Adrenal gland (tissue), 19 donors: ENCODE measurements at places on chromosomes 2 and 18.

GRCh38 chr2:98601532-98602132 lies 6.7 kb downstream of the COA5 start:
- peaks cover 2% of the 10 kb centered on the region for H3K4me1 ChIP-seq
- no peaks in the 10 kb centered on the region for H3K27me3 ChIP-seq
- peaks cover 46% of the 10 kb centered on the region for H3K36me3 ChIP-seq
- H3K27ac ChIP-seq: no peak overlapping the region
- DNase-seq: no peak

DNA sequence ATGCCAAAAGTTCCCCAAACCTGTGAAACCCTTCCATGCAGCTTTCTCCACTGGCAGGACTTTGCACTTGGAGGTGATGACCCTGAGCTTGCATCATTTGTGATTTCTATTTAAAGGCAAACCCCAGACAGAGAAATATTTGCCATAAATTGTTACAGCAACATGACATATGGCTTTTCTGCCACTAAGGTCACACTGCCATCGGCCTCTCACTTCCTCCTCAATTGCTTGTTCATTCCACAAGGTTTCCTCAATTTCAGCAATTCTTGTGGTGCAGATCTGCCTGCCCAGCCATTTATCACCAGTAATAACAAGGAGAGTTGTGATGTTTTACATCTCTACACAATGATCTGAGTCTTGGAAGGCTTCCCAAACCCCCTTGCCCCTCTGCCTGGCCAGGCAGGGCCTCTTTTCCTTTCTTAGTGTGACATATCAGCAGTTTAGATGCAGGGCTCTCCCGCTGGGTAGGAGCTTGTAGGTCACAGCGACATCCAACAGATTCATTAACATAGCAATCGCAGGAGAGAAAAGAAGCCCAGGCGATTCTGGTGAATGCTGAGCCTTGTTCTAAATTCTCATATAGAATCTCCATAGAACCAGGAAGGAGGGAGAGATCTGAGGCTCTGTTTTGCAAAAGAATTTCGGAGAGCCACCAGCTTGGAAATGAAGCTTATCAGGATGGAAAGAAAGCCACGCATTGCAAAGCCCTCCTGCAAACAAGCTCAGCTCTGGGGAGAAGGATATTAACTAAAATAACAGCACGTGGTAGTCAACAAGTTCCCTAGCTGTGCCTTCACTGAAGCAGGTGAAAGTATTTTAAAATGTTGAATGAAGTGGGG lies 46.7 kb upstream of the ITGA6 start:
- no peak overlapping the region for H3K4me3 ChIP-seq
- H3K4me1 ChIP-seq: no peaks in the 10 kb centered on the region
- peak; percentile 10 for DNase-seq
- no peaks in the 10 kb centered on the region for H3K27me3 ChIP-seq
- no peaks in the 10 kb centered on the region for H3K36me3 ChIP-seq

DNA sequence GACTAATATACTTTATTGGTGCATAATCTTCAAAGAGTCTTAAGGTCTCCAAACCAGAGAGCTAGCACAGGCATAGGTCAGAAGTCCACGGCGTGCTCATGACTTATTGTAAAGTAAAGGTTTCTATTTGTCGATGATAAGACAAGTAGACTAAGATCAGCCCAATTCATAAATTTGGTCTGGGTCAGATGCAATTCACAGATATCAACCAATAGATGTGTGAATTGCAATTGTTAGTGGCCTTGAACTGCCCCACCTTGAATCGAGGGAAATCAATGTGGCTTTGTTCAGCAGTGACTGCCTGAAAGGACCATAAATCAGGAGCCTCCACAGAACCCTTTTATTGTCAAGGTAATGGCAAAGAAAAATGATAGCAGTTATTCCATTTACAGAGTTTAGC lies 39.1 kb upstream of the CPS1 start:
- no peaks in the 10 kb centered on the region for H3K27me3 ChIP-seq
- no peak overlapping the region for H3K27ac ChIP-seq
- DNase-seq: no peak

DNA sequence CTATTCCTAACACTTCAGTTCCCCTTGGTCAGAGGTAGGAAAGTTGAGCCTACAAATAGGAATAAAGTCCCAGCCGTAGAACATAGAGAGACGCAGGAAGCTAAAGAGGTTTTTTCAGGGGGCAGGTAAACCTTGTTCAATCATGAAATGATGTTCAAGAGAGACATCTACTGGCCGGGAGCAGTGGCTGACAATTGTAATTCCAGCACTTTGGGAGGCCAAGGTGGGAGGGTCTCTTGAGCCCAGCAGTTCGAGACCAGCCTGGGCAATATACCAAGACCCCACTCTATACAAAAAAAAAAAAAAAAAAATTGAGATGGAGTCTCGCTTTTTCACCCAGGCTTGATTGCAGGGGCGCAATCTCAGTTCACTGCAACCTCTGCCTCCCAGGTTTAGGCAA lies 66.7 kb upstream of the DNAJC10 start:
- H3K27ac ChIP-seq: no peak overlapping the region
- H3K4me3 ChIP-seq: no peak overlapping the region
- no peaks in the 10 kb centered on the region for H3K27me3 ChIP-seq
- no peaks in the 10 kb centered on the region for H3K4me1 ChIP-seq
- DNase-seq: no peak

GRCh38 chr18:77071711-77072292 lies 60.8 kb downstream of the MBP start:
- no peak overlapping the region for H3K27ac ChIP-seq
- no peaks in the 10 kb centered on the region for H3K36me3 ChIP-seq
- H3K4me1 ChIP-seq: no peaks in the 10 kb centered on the region
- no peak for DNase-seq

DNA sequence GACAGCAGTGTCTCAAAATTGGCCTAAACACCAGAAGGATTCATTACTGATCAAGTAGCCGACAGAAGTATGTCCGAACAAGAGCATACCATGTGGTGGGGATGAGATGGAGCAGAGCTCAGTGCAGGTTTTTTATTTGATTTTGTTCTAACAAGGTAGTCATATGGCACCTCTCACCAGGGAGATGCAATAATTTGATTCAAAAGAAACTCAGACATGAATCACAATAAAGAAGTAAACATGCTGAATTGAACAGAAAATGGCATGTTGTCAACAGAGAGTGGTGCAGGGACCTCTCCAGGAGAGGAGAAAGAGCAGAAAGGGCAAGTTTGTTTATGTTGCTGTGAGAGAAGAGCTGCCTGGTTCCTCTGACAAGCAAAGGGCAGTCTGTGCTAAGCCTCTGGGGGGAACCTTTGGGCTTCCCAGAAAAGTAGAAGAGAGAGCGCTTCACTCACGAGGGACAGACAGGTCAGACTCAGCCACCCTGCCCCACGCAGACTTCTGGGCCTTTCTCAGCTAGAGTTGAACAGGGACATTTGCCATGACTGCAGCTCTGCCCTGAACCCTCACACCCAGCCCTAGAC lies 351.3 kb upstream of the RAB12 start:
- no peaks in the 10 kb centered on the region for H3K27me3 ChIP-seq
- no peaks in the 10 kb centered on the region for H3K4me1 ChIP-seq
- no peak for DNase-seq
- no peak overlapping the region for H3K4me3 ChIP-seq
- H3K27ac ChIP-seq: peak overlapping the region; percentile 14
